ENCODE measurements at places on chromosomes 1 and 21.

- ATAC-seq = no peak
Measured at GRCh38 chr1:241688940-241689368, 36.9 kb downstream of the WDR64 start.

DNA sequence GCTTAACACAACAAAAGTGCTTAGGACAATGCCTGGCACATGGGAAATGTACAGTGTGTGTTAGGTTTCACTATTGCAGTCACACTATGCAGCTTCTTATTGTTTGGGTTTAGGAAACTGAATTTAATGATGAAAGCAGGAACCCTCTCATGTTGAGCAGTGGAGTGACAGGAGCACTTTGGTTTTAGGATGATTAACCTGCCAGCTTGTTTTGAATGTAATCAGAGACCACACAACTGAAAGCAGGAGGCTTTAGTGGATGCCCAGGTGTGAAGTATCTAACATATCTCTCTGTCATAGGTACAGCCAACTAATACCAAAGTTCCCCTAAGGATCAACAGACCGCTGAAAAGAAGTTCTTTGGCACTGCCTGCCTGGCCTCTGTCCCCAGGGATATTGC lies 406.9 kb upstream of the USP24 start:
- no peak for ATAC-seq

DNA sequence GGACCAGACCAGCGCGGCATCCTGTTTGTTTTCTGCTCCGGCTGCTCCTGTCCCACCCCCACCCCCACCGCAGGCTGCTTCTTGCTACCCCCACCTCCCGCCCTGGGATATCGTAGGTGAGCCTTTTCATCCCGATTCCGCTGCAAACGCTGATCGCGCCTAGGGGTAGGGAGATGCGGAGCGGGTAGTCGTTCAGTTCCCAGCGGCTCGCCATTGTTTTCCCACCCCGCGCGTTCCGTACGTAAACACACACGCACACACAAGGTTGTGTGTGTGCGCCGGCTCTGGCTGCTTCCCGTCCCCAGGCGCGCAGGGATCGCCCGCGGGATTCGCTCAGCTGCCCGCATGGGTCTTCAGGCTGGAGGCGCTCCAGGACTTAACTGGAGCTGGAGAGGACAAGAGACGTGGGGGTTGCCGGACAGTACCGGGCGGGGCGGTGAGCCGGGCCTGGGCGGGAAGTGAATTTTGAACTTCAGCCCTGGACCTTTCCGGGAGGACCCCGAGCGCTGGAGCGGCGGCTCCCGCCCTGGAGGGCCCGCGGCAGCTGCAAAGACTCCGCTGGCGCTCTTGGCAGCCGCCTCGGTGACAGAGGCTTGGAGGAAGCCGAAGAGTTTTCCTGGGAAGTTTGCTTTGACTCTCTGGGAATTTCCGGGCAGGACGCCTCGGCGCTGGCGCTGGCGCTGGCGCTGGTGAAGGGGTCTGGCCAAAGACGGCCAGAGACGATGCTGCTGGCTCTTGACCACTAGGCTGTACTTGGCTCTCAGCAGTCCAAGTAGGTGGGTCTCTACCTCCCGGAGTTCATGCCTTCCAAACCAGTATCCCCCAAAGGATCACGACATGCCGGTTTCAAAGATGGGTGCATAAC lies 1.6 kb downstream of the SOX13 start:
- ATAC-seq = no peak

GRCh38 chr1:213985209-213986019 lies 2.4 kb upstream of the PROX1 start:
- no peak for ATAC-seq

- no peak for ATAC-seq
Measured at GRCh38 chr1:17673329-17674072, 81.6 kb upstream of the ACTL8 start.

DNA sequence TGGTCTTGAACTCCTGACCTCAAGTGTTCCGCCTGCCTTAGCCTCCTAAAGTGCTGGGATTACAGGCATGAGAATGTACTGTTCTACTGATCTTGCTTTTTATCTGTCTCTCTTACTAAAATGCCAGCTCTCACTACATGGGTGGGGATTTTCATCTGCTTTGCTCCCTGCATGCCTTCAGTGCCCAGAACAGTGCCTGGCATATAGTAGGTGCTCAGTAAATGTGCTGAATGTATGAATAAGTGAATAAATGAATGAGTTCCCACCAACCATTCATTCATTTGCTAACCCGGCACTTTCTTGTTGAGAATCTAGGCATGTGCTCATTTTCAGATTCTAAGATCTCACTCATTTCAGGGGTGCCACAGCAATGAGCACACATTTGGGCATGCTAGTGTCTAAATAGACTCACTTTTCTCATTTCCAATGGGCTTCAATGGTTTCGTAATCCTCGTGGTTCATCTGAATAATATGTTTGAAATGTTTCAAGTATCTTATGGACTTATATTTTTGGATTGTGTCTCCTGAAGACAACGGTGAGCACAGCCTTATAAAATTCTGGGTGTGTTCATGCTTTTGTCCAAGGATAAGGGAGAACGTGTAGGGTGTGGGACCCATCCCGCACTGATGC lies 7.6 kb downstream of the DHRS3 start:
- ATAC-seq = no peak

DNA sequence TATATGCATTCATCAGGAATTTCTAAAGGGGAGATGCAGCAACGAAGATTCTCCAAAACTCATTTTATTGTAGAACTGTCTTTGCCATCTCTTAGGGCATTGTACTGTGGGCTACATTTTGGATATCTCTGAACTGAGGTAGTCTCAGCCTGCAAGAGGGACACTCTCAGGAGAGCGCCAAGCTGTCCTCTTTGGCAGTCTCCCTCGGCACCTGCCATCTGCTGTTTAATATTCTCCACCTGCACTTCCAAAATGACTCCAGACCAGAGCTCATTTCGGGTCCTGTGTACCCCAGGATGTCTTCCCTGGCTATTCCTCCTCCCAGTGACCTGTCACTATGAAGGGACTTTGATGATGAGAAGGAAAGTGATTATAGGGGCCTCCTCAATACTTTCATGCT lies 356.3 kb upstream of the C1orf174 start:
- ATAC-seq = no peak

GRCh38 chr1:198498881-198499280 lies 41.6 kb downstream of the ATP6V1G3 start:
- no peak for ATAC-seq
